ENCODE measurements at places on chromosomes 16 and 17.
A peak's percentile ranks its signal among the peaks of the same experiment; 100 is the strongest.

GRCh38 chr17:1958134-1958881 lies 66.8 kb downstream of the RTN4RL1 start:
- no peak for DNase-seq

GRCh38 chr17:69246726-69247375 lies 18.2 kb upstream of the ABCA10 start:
- DNase-seq, result no peak

- no peak for DNase-seq
Observed at GRCh38 chr17:44184212-44184810, 2.5 kb upstream of the TMUB2 start.

DNA sequence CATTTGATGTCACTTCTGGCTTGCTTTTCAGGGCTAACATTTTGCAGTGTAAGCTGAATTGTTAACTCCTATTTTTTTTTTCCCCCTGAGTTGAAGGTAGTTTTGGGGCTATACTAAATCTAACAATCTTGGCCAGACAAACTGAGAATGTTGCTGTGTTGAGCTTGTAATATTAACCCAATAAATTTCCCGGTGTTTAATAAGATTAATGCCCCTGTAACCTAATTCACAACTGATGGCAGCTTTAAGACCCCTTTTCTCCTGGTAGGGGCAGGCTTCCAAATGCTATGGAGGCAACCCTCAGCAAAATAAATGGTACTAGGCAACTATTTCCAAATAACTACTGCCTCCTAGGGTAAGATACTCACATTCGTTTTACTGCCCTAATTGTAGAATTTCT lies 549.6 kb upstream of the KIF2B start:
- DNase-seq, result no peak

- no peak for DNase-seq
Observed at GRCh38 chr16:83402967-83403366, 404.8 kb upstream of the HSBP1 start.

DNA sequence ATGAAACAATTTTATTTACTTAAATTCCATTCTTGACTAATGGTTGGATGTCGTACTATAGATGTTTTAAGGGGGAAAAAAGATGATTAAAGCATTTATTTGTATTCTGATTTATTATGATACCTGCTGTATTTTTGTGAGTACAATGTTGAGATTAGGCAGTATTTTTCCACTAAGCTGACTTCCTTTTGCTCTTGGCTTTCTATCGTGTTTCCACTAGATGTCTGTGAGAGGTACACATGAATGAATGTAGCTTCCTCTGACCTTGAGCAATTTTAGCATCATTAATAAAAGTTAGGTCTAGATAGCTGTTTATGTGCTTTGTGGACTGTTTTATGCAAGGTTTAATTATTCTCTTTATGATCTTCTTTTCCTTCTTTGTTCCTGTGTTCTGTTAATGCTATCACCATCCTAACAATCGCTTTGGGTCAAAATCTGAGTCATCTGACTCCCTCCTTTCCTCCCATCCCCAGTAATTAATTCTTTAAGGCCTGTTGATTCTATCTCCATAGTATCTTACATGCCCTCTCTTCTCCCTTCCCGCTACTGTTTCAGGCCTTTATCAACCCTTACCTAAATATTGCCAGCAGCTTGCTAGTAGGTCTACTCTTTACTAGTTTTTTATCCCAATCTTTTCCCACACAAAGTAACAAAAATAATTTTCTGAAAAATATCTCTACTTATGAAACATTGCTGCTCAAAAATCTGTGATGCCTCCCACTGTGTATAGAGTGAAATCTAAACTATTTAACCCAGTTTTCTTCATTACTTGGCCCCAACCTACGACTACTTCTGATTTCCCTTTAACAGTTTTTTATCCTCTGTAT lies 76.0 kb downstream of the VMP1 start:
- no peak for DNase-seq

GRCh38 chr17:73342050-73342522 lies 30.3 kb upstream of the CDC42EP4 start:
- DNase-seq, result peak; percentile 86

- DNase-seq, result no peak
Observed at GRCh38 chr17:47804461-47804860, 17.1 kb downstream of the OSBPL7 start.

DNA sequence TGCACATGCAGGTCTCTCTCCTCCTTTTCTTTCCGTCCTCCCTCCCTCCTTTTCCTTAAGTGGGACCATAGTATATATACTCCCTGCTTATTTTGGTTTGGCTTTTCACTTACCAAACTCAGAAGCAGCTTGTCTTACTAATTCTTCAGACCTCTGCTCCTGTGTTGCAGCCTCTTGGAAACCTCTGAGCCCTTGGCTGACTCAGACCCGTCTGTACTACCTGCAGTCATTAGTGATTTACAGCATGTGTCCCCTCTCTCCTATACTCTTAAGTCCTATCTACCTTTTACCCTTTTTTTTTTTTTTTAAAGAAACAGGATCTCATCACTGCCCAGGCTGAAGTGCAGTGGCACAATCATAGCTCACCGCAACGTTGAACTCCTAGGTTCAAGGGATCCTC lies 207.0 kb downstream of the STX8 start:
- no peak for DNase-seq

Measured in uterus (tissue), 4 donors.